Activated CD4-positive, CD25-positive, alpha-beta regulatory T cell (primary cell): ENCODE measurements at places on chromosomes 3 and 15.

- no peak for DNase-seq
Measured at GRCh38 chr3:129418041-129418973, 10.1 kb downstream of the EFCAB12 start.

- no peak for DNase-seq
Measured at GRCh38 chr15:70182858-70183695, 85.4 kb upstream of the TLE3 start.

DNA sequence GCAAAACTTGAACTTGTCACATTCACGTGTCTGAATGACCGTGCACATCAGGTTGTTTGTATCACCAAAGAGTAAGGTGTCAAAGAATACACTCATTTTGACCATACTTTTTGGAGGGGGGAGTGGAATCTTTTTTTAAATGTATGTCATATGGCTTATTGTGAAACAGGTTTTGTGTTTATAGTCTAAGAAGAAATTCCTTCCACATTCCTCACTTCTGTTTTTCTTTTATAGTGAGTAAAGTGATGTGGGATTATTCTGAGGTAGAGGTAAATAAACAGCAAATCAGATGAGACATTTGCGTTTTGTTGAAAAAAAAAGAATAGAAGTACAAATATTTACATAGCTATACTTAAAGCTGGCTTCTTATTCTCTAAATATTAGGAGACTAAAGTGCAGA is 33.0 kb downstream of the SRP14 start:
- DNase-seq: no peak

DNA sequence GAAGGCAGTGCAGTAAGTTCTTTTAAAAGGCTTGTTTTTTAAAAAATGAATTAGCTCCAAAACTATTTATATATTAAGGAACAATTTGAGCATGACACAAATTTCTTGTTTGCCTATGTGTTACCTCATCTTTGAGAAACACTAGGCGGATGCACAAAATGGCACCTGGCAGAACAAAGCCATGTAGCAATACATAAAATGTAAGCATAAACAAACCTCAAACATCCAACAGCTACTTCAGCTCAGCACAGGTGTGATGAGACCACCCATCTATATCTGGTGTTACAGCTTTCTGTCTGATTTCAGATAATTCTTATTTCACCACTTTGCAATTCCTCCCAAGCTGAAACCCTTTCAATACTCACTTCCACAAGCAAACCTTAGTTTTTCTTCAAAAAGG is 221.2 kb upstream of the CNTN6 start:
- no peak for DNase-seq

DNA sequence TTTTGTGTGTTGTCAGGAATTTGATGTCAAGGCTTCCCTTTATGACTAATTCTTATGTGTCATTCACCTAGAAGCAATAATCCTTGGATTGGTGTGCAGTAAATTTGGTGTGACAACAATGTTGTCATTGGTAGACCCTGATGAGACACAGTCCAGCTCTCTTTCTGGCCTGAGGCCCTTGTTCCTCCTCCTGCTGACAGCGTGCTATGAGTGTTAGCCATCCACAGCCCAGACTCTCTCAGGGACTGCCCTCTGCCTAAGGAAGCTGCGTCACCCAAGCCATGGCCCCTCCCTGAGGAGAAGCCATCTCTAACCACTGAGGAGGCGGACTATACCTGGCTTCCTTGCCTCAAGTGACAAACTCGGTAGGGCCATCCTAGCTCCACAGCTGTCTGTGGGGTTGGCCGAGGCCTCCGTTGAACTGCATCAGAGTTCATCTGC is 13.3 kb upstream of the TM4SF1 start:
- DNase-seq: no peak

DNA sequence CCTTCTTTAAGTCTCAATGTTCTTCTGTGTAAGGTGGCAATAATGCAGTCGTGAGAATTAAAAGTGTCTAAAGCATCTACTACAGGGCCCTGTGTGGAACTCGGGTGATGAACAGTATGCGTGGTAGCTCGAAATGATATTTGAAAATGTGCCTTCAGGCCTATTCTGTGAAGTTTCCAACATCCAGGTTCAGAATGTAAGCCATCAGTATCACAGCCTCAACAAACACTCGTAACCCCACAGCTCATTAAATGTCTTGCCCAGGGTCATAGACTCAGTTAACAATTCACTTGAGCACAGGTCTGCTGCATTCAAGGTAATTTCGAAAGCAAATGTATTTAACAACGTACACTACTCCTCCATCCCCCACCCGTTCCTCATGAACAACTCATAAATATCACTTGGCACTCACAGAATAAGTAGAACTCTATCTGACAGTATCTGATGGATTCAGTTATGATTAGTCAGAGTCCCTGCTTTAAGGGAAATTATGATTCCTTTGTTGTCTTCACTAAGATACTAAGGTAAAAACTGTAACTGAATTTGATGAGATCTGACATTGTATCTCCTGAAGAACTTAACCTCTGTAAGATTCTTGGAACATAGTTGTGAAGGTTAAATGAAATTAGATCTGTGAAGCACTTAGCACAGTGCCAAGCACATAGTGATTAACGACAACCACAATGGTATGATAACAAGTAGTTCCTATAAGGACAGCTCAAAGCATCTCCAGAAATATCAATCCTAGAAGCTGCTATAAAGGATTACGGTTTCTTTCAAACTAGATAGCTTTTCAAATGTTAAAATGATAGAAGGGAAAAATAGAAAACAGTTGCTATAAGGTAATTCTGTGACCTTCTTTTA is 642.3 kb downstream of the TBL1XR1 start:
- no peak for DNase-seq

- DNase-seq: no peak
Measured at GRCh38 chr15:38555686-38556334, 8.8 kb downstream of the RASGRP1 start.

DNA sequence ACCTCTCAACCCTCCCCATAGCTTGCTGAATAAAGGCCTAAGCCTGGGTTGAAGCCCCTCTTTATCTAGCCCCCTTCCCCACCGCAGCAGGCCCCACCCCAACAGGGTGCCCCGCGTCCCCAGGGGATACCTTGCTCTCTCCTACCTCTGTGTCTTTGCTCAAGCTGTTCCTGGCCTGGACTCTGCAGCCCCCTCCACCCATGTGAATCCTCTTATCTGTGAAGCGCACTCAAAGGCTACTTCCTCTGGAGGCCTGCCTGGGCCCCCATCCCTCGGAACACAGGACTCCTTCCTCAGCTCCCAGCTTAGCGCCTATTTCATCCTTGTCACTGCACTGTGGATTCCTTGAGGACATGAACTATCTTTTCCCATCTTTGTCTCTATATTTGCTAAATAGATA is 61.4 kb upstream of the HERC1 start:
- no peak for DNase-seq

DNA sequence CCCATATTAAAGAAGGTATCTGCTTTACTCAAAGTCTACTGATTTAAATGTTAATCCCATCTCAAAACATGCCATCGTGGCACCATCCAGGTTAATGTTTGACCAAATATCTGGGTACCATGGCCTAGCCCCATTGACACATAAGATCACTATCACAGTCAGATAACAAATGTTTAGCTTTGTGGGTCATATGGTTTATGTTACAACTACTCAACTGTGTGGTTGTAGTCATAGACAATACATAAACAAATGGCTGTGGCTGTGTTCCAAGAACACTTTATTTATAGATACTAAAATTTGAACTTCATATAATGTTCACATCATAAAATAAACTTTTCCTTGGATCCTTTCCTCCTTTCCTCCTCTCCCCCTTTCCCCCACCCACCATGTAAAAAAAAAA is 9.8 kb upstream of the SNRPN start:
- DNase-seq: no peak

DNA sequence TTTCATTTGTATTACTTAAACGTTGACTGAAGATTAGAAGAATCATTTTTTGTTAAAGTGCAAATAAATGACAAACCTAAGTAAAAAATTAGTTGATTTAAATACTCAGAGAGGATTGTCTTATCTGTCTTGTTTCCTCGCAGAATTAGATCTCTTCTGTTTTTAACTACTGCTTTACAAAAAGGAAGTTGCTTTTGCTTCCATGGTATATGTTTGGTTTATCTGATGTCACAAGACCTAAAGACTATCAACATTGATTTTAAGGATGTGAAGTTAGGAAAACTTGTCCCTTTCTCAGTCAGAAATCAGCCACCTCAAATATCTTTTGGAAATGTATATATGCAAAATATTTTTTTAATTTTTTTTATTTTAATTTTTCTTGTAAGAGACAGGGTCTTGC is 28.7 kb downstream of the GPR171 start:
- no peak for DNase-seq

GRCh38 chr3:54228806-54229205 is 106.5 kb downstream of the CACNA2D3 start:
- DNase-seq: no peak

- DNase-seq: no peak
Measured at GRCh38 chr3:62928256-62928655, 53.0 kb upstream of the CADPS start.

- no peak for DNase-seq
Measured at GRCh38 chr15:101623367-101624304, 28.5 kb downstream of the TM2D3 start.

DNA sequence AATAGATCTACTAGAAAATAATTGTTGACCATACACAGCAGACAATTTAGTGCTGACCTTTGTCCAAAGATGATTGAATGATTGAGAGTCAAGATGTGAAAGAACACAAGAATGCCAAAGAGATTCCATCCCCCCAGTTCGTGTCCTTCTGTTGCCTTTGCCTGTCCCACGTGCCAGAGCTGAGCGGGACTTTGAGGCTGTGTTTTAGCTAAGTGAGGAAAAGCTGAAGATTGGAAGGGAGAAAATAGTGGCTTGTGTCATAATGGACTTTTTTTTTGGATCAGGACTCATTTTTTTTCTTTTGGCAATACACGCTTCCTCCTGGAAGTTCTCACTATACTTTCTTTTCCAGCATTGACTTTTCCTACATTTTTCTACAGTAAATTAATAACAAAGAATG is 206.6 kb upstream of the MDFIC2 start:
- no peak for DNase-seq

DNA sequence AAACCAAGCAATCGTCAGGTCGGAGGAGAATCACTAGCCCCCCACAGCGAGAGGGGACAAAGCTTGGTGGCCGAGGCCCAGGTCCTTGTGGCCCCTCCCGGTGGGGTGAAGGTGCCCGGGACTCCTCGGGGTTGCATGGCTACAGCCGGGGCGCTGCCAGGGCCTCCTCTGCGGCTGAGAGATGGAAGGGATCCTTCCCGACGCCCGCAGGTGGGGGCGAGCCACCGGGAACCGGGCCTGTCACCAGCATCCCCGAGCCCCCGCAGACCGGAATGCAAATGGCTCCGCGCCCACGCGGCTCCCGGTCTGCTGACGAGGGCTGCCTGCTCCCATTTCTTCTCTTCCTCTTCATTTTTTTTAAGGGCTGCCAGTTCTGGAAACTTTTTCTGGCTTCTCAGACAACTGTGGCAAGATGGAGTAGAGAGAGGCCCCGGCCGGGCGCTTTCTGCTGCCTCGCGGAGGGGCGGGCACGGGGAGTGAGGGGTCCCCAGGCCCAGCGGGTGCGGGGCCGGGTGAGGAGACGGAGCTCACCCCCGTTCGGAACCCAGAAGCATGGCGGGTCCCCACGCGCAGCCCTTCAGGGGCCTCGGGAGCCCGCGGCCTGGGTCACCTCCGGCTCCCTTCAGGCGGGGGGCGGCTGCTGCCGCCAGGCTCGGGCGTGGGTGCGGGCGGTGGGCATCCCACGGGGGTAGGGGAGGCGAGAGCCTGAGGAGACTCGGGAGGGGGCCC is 27.5 kb downstream of the MELTF start:
- DNase-seq: no peak

DNA sequence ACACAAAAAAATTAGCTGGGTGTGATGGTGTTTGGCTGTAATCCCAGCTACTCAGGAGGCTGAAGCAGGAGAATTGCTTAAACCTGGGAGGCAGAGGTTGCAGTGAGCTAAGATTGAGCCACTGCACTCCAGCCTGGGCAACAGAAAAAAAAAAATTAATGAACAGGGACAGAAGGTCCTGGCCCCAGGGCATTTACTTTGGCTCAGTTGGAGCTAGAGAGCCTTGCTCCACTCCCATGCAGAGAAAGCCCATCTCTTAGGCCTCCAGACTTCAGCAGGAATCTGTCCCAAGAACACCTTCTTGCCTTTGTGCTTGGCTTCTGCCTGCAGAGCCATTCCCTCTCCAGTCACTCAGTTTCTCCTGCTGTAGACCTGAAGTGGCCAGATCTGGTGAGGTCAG is 8.7 kb downstream of the KLHDC8B start:
- DNase-seq: no peak

GRCh38 chr3:158659454-158660237 is 12.8 kb downstream of the LXN start:
- DNase-seq: no peak

- DNase-seq: peak; percentile 47
Measured at GRCh38 chr3:33717616-33717865, 513 bp downstream of the CLASP2 start.

DNA sequence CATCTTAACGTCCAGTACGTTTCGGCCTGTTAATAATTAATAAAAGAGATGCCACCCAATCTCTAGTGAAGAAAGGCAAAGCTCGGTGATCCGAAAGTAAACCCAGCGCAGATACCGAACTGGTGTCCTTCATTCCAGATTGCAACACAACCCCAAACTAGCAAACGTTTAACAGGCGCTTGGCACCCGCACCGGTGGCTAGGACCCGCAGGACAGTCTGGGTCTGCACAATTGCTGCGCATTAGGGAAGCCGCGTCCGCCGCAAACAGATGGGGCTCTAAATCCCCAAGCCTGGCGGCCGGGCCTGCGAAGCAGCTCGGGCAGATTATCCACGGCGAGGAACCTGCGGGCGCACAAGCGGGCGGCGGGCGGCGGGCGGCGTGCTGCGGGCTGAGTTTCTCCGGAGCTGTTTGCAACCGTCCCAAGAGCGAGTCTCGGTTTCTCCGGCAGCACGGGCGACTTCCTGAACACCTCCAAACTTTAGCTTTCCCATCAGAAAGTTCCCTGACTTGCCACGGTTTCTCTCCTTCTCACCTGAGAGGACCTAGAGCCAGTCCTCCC is 112.1 kb upstream of the ICE2 start:
- DNase-seq: no peak

- DNase-seq: no peak
Measured at GRCh38 chr15:58535337-58535736, 103.5 kb downstream of the LIPC start.

DNA sequence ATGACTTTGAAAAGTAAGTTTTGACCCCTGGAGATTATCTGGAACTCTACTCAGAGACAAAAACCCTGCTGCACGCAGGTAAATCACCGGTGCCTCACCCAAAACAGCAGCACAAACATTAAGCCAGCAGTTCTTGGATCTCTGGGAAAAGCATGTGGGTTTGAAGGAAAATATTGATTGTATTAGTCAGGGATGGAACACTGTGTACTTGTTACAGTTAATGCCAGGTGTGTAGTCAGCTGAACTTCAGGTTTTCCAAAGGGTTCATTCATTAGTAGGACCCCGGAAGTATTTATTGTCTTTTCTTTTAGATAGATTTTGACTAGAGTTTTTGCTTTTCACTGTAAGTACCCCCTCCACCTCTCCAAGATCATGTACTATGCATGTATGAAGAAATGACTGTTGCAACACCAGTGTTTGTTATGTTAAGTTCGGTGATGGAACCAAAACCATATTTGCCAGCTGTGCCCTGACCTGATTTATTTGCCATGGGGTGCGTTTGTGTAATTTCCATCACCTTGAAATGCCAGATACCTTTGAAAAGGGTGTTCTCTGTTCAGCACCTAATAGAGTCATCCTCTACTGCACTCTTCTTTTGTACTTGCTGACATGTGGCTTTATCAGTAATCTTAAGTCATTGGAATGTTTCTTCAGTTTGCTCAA is 14.5 kb downstream of the ARHGEF26 start:
- DNase-seq: no peak

- no peak for DNase-seq
Measured at GRCh38 chr3:158405507-158405906, 165.5 kb upstream of the MLF1 start.
